ENCODE measurements at places on chromosomes 13 and 19.

- DNase-seq = no peak
Measured at GRCh38 chr13:49782784-49783183, 9.7 kb downstream of the KPNA3 start.

DNA sequence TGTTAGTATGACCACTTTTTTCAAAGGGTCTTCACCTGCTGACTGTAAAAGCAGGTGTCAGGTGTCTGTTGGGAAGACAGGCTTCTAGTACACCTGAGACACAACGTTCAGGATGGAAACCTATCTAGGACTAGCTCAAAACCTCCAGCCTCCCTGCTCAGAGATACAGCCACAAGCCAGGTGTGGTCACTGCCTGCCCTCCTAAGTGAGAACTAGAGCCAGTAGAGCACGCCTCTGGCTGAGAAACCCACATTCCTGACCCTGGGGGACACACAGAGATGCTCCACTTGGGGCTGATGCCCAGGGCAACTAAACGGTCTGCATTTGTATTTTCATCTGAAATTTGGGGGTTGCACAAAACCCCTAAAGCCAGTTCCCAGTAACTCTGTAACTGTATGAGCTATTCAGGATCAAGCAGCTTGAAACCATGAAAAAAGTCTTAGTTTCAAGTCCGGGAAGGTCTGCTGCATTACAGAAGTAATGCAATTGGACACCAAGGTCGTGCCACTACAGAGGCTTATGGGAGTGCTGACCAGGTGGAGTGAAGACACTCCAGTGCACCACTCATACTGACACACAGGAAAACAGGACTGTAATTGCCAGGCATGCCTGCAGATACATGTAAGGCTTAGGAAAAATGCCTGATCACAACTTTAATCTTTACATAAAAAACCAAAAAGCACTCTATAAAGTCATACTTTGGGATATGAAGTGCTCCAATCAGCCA, 27.8 kb downstream of the ANKRD10 start:
- no peak for DNase-seq

GRCh38 chr13:79799059-79799867, 318.3 kb downstream of the NDFIP2 start:
- no peak for DNase-seq

- DNase-seq = no peak
Measured at GRCh38 chr13:45704854-45705695, 3.0 kb downstream of the CBY2 start.

DNA sequence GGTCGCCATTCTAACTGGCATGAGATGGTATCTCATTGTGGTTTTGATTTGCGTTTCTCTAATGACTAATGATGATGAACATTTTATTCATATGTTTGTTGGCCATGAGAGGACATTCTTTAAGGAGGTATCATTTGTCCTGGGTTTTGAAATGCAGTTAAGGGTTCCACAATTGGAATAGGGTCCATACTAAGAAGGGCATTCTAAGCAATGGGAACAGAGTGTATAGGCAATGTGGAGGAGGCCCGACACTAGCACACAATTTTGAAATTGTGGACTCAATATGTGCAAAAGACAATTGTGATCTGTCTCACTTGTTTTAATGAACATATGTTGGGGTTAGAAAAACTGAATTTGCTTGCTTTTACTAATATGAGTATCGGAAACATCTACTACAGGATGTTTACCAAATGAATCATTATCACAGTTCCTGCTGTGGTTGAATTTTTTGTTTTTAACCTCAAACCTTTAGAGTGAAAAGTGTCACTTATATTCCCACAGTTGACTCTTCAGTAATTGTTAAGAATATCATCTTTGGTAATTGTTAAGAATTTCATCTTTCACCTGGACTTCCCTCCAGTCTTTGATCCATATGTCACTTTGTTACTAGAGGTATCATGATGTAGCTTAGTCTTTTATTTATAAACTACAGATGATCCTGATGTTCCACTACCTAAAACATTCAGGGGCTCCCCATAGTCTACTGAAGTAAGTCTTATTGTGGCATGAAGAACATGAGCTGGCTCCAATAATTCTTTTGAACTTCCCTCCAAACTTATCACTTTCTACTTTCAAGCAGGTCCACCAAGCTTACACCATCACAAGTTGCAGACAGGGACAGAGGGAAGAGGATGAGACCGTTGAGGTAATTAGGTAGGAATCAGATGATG, 109.7 kb upstream of the KLF12 start:
- no peak for DNase-seq

- DNase-seq = no peak
Measured at GRCh38 chr13:45548281-45548680, 67.3 kb downstream of the ERICH6B start.

- peak; percentile 76 for DNase-seq
Measured at GRCh38 chr19:38229585-38230073, 5.6 kb upstream of the DPF1 start.

GRCh38 chr19:13506471-13506820, at the start of gene CACNA1A:
Gene CACNA1A, minus strand, starts transcription at chr19:13506479. Its CDS starts 255 bp downstream, at chr19:13506224.
- DNase-seq = no peak

- peak; percentile 84 for DNase-seq
Measured at GRCh38 chr19:21851596-21852345, 15.8 kb upstream of the ZNF43 start.

- no peak for DNase-seq
Measured at GRCh38 chr13:21022056-21022979, 39.1 kb downstream of the LATS2 start.

DNA sequence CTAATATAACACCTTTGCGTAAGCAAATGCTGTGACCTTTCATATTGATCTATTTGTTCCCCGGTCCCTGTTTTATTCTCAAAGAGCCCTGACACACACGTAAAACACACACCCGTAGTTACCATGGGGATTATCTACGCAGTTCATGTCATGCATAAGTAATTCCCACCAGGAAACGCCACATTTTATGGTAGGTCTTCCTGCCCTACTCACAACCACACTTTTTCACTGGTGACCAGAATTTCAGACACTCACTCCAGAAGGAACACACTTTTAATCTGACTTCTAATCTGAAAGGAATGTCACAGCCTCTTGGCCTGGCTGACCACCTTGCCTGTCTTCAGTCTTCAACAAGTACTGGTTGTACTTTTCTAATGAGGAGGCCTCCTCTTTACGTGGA, 46.8 kb downstream of the SLC7A1 start:
- DNase-seq = no peak

- no peak for DNase-seq
Measured at GRCh38 chr19:13169769-13170168, 19.6 kb downstream of the IER2 start.

DNA sequence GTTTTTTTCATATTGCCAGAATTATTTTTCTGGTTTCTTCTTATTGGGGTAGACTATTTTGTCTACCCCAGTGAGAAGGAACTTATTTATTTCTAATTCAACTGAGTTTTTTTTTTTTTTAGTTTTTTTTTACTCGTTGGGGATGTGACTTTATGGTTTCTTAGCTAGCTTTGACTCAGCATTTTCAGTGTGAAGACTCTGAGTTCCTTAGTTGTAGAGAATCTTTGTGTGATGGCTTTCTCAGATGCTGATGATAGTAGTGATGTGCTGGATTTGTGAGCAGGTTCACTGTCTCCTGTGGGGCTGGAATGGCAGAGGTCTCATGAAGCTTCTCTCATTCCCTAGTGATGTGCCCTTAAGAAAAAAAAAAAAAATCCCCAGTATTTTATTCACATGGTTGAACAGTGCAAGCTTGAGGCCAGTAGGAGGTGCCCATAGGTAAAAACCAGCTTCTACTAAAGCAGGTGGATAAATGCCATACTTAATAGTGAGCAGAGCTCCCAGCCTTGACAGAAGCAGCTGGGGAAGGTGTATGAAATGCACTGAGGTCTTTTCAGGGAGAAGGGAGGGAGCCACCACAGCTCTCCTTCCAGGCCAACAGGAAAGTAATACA, 106.2 kb upstream of the KLF5 start:
- no peak for DNase-seq

DNA sequence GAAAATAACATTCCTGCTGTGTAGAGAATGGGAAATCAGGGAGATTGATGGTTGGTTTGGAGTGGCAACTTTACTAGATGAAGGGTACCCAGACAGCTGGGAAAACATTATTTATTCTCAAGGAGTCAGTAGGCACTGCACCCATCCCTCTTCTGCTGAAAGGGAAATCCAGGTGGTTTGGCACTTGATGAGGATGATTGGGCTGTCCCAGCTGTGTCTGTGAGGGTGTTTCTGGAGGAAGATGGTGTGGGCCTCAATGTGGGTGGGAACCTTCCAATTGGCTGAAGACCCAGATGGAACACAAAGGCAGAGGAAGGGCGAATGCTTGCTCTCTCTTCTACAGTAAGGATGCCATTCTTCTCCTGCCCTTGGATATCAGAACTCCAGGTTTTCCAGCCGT, 10.4 kb upstream of the SACS start:
- no peak for DNase-seq

Measured in neural crest cell (in vitro differentiated cells).